ACHN (cell line): ENCODE measurements at places on chromosomes 5 and 9.

DNA sequence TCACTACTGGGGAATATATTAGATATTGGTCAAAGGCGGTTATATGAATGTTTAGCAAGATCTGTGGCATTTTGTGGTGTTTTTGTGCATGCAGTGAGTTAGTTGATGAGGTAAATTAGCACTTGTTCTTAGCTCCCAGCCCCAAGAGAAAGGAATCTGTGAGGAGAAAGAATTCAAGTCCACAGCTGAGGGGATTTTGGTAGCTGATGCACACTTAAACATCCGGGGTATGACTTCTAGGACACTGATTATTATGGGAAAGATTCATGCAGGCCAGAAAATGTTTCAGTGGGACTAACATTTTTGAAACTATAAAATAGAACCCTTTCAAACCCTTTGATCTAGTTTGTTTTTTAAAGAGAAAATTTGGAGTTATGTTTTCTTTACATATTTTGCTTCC is 118.2 kb upstream of the RPS23 start:
- no peak for DNase-seq

- DNase-seq: no peak
Observed at GRCh38 chr9:26477963-26478362, 414.6 kb downstream of the CAAP1 start.

DNA sequence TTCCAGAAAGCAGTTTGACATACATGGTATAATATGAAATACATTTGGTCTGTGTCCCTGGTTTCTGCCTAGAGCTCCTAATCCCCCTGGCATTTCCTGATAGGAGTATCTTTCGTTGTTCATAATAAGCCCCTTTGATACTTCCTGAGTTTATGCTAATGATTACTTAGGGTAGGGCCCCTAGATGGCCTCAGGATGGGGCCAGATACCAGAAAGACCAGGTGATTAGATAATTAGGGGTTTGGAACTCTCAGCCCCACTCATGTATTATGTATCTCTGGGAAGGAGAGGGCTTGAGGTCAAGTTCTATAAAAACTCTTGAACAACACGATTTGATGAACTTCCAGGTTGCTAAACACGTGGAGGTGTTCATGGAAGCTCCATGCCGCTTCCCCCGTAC is 163.3 kb upstream of the ZNF608 start:
- no peak for DNase-seq

DNA sequence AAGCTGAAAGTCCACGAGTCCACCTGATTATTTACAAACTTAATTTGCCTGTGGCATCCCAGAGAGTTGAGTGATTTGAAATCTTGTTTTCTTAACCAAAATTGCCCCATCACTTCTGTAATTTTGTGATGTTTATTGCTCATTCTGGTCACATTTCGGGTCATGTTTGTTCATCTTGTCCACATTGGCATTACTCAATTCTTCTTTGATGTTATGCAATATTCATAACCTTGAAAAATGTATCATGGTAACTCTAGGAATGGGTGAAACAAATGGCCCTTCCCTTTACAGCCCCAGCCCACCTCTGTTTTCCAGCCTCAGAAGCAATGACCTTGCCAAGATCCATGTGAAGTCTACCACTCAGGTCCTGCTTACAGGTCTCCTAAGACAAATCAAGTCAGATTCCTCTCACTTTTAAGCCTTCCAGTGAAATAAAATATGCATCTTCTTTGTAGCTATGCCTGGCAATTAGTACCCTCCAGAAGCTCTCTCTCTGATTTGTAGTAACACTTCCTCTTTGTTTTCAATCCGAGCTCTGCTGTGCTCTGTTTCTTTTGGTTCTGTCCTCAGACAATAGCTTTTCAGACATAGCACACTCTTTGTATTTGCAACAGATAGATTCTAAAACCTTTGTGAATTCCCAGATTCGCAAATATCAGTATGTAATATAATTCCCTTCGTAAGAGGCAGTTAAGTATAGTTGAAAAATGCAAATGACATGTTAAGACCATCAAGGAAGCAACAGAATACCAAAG is 330.3 kb upstream of the IRX1 start:
- no peak for DNase-seq

GRCh38 chr9:105296445-105296844 is 52.0 kb downstream of the SLC44A1 start:
- DNase-seq: no peak

DNA sequence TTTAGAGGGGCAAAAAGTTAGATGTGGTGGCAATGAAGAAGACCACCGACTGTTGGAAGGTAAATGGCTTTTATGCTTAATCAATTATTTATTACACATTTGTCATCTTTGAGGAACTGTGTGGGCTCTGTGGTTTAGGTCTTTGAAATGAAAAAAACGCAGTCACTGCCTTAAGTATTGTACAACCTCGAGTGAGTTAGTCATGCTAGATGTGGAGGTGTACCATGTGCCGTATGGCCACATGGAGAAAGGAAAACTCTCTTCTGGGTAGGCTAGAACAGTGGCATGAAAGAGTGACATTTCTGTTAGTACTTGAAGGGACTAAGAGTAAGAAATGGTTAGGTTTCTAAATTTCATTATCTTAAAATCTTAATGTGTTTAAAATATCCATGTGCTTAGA is 166.1 kb downstream of the HACD4 start:
- no peak for DNase-seq

GRCh38 chr9:91734371-91734981 is 215.6 kb downstream of the ROR2 start:
- DNase-seq: peak; percentile 41

GRCh38 chr9:121358751-121359150 is 11.3 kb downstream of the STOM start:
- no peak for DNase-seq

- peak; percentile 5 for DNase-seq
Observed at GRCh38 chr9:121050128-121050988, at the start of gene C5. Gene C5, minus strand, starts transcription at chr9:121050275. Its CDS starts 29 bp downstream, at chr9:121050246.

- no peak for DNase-seq
Observed at GRCh38 chr5:125551797-125552196, 805.4 kb upstream of the ZNF608 start.

DNA sequence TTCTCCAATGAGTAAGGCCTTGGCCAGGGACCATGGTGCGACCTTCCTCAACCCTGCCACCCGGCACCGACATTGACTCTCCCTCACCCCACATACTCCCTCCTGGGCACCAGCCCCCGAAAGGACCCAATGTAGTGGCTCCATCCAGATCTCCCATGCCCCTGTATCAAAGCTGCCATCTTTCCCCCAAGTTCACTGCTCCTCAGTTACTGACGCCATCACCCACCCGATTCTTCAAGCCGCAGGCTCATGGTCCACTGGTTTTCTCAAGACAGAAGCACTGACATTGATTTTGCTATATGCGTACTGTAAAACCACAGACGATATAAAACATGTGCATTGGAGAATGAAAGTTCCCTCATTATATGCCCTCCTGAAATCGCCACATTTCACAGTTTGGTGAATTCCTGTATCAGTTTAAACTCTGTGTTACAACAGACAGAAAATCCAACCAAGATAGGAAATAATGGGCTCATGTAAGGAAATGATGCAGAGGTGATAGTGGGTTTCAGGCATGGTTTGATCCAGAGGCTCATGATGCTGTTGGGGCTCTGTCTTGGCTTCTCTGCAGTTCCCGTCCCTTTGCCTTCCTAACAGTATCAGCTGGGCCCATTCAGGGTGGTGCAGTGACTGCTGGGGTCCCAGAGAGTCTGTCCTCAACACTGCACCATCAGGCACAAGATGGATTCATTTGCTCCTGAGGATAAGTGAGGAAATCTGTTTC is 207.3 kb upstream of the IER5L start:
- no peak for DNase-seq

GRCh38 chr9:116334546-116335150 is 181.1 kb downstream of the PAPPA start:
- DNase-seq: no peak

DNA sequence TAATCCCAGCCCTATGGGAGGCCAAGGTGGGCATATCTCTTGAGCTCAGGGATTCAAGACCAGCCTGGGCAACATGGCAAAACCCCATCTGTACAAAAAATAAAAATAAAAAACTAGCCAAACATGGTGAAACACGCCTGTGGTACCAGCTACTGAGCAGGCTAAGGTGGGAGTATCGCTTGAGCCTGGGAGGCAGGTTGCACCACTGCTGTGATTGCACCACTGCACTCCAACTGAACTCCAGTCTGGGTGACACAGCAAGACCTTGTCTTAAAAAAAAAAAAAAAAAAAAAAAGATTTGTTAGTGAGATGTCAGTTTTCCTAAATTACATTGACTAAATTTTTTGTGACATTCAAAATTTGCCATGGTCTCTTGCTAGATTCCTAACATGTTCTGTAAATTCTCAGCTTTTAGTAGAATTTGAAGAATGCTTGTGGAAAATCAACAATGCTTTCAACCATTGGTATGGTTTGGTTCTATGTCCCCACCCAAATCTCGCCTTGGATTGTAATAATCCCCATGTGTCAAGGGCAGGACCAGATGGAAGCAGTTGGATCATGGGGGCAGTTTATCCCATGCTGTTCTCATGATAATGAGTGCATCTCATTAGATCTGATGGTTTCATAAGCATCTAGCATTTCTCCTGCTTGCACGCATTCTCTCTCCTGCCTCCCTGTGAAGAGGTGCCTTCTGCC is 236.1 kb downstream of the ARRDC3 start:
- DNase-seq: no peak

DNA sequence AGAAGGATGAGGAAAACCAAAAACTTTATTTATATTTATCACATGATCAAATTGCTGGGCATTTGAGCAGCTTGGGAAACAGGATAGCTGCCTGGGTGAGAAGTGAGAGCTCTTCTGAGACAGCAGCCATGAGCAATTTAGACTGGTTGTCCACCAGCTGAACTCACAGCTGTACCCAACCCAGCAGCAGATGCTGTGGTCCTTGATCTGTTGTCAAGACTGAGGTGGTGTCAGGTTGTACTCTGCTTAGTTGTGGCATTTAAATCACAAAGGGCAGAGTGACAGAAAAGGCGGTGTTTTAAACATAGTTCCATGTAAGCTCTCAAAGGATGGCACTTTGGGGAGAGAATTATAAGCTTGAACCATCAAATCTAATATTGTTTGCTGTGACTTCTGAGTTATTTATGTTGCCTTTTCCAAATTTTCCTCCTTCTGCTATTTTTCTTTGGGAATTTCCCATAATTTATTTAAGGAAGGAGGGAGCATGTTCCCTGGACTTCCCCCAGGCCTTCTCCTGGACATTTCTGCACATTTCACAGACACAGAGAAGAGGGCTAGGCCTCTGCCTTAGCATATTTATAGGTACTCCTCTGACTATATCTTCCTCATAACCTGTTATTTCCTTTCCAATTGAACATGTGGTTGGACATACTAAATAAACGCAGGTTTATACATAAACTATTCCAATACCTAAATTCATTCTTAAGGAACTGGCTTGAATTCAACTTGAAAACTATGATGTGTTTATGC is 117.7 kb upstream of the FER start:
- no peak for DNase-seq

- DNase-seq: no peak
Observed at GRCh38 chr5:128633901-128634300, 95.9 kb upstream of the FBN2 start.

GRCh38 chr9:87212605-87213021 is 265.3 kb upstream of the GAS1 start:
- no peak for DNase-seq

GRCh38 chr5:28430565-28431178 is 1392.3 kb upstream of the CDH9 start:
- peak; percentile 29 for DNase-seq

DNA sequence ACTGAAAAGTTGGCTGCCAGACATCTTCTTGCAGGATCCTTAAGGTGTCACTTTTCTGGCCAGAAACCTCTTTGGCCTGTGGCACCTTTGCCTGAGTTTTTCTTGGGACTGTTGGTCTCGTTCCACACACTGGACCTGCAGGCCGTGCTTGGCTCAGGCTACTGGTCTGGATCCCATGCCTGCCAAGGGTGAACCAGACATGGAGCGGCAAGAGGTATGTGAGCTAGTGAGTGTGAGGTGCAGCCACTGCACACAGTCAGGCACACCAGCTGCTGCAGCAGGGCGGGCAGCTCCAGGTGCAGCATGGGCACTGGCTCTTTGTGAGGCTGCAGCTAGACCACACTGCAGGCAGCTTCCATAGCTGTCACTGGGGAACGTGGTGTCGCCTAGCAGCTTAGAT is 47.9 kb downstream of the NDUFAF2 start:
- no peak for DNase-seq

DNA sequence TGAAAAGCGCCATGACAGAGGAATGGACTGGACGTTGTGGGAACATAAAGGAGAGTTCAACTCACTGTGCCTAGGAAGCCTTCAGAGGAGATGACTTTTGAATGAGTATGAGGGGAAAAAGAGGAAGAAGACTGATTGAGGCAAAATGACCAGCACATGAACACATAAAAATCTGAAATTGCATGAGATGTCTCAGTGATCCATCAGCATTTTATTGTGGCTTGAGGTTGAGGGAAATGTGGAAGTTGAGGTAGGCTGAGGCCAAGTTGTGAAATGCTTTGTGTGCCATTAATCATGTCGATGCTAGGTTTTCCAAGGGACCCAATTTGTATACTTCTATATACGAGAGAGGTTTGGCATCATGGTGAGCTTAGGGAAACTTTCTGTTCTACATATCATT is 140.9 kb upstream of the TLX3 start:
- no peak for DNase-seq

- no peak for DNase-seq
Observed at GRCh38 chr5:116498503-116499048, 76.0 kb downstream of the SEMA6A start.

- peak; percentile 55 for DNase-seq
Observed at GRCh38 chr9:16867576-16868311, 2.7 kb downstream of the BNC2 start.
